ENCODE measurements at places on chromosomes 3 and 15.

GRCh38 chr3:172562871-172563865 is 39.9 kb upstream of the TNFSF10 start:
- DNase-seq, result no peak

GRCh38 chr15:49045751-49046219 is 461 bp downstream of the SECISBP2L start:
- DNase-seq, result no peak

DNA sequence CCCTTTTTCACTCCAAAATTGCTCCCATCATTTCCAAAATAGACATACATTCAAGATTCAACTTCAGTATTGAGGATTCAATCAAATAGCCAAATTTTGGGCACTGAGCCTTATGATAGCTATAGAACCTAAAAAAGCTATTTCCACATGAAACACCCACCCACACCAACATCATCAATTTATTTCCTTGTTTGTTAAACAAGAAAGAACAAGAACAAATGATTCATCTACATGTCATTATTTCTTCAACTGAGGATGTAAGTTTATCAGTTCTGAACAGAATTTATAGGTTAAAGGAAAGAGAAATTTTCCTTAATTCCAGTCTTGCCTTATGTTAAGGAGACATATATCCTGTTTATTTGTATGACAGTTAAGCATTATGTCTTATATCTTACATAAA is 32.2 kb downstream of the DPPA2 start:
- DNase-seq, result no peak

DNA sequence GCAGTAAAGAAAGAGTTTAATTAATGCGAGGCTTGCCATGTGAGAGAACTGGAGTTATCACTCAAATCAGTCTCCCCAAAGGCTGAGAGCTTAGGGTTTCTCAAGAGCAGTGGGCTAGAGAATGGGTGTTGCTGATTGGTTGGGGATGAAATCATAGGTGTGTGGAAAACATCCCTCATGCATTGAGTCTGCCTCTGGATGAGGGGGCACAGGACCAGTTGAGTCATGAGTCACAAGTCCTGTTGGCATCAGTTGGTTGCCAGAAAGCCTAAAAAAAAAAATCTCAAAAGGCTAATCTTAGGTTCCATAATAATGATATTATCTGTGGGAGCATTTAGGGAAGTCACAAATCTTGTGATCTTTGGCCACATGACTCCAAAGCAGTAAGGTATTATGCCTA is 800.3 kb downstream of the TUSC7 start:
- DNase-seq, result no peak

DNA sequence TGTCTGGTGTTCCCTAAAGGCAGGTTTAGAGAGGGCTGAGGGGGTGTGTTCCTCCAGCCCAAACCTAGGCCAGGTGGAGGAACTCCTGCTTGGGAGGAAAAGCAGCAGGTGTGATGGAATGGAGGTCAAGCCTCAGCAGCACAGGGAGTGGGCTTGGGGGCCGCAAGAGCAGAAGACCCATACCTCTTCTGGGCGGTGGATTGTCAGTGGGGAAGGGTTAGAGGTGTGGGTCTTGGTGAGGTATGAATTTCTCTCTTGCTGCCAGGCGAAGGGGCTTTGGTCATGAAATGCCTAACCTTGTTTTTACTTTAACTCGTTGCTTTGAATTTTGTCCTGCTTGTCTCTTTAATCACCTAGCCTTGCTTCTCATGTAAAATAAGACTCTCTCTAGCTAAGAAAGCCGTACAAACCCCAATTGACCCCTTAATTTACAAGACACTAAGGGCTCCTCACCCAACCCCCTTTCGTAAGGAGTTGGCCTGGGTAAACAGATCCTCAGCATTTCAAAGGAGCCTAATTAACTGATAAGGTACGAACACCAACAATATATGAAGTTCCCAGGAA is 38.9 kb downstream of the DHX30 start:
- DNase-seq, result no peak

DNA sequence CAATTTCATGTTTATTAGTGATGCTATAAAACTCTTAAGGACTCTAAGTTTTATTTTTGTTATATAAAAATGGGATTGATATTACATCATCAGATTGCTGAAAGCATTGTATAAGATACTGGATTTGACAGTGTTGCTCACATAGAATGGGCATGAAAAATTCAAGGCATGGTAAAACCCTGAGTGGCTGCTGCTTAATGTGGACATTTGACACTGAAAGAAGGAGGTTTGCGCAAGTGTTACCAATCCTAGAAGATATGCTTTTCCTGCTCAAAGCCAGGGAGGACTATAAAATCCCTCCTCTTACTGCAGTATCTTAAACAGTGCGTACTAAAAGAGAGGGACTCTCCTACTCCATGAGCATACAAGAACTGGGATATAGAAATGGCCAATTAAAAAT is 65.8 kb upstream of the PTX3 start:
- DNase-seq, result no peak

DNA sequence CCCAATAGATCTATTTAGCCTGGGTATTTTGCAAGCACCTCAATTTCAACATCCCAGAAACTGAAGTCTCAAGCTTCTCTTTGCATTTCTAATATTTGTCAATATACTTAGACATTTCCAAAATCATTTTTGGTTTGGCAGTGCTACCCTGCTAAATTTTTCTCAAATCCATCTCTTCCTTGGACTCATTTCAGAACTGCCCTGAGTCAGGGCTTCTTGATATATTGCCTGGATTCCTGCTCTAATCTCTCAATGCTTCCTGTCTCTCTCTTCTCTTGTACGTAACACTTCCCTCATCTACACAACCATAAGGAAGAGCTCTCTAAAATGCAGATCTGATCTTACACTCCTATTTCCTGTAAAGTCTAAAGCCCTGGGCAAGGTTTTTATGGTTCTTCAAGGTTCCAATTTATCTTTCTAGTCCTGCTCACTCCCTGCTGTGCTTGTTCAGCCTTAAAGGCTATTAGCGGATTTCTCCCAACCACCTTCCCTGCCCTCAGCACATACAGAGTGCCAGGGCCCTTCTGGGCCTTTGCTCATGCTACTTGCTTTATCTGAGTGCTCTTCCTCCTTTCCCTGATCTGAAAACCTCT is 53.0 kb upstream of the MME start:
- DNase-seq, result no peak

GRCh38 chr15:36982430-36982829 is 117.9 kb downstream of the MEIS2 start:
- DNase-seq, result no peak

GRCh38 chr3:197155046-197155445 is 125.4 kb upstream of the MELTF start:
- DNase-seq, result no peak

Data from SK-N-SH (cell line).